ENCODE measurements at places on chromosomes 3 and 15.
A peak's percentile ranks its signal among the peaks of the same experiment; 100 is the strongest.

GRCh38 chr3:34947834-34948233 lies 691.5 kb upstream of the ARPP21 start:
- H3K36me3 ChIP-seq, result no peaks in the 10 kb centered on the region
- H3K4me1 ChIP-seq, result no peaks in the 10 kb centered on the region
- H3K27ac ChIP-seq, result no peak overlapping the region
- DNase-seq, result no peak
- H3K27me3 ChIP-seq, result no peaks in the 10 kb centered on the region

- H3K4me3 ChIP-seq, result no peak overlapping the region
- no peaks in the 10 kb centered on the region for H3K36me3 ChIP-seq
- peaks cover 93% of the 10 kb centered on the region for H3K27me3 ChIP-seq
- no peak for DNase-seq
- peaks cover 13% of the 10 kb centered on the region for H3K4me1 ChIP-seq
- H3K27ac ChIP-seq, result no peak overlapping the region
Observed at GRCh38 chr15:52787123-52787503, 3.0 kb downstream of the ONECUT1 start.

GRCh38 chr15:34628577-34629152 lies 45.2 kb upstream of the GOLGA8B start:
- no peaks in the 10 kb centered on the region for H3K27me3 ChIP-seq
- no peaks in the 10 kb centered on the region for H3K36me3 ChIP-seq

GRCh38 chr3:197242784-197243432 lies 55.5 kb downstream of the DLG1 start:
- DNase-seq, result no peak
- H3K27me3 ChIP-seq, result no peaks in the 10 kb centered on the region
- peaks cover 56% of the 10 kb centered on the region for H3K36me3 ChIP-seq

DNA sequence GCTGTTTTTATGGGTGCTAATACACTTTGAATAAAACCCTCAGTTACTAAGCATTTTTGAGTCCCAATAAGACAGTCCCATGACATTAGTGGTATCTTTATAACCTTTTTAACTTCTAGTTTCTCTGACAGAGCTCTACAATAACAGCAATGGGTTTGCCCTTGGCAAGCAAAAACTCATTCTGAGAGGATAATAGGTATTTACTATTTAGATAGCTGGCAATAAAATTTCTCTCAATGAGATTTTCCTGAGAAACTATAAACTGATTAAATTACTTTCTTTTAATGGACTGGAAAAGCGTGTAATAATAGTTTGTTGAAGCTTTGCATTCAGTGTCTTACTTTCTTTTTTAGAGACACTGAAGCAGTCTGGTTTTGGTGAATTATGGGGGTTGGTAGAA lies 168.0 kb upstream of the MLF1 start:
- no peak for DNase-seq
- no peaks in the 10 kb centered on the region for H3K36me3 ChIP-seq
- H3K4me1 ChIP-seq, result no peaks in the 10 kb centered on the region
- no peak overlapping the region for H3K4me3 ChIP-seq

DNA sequence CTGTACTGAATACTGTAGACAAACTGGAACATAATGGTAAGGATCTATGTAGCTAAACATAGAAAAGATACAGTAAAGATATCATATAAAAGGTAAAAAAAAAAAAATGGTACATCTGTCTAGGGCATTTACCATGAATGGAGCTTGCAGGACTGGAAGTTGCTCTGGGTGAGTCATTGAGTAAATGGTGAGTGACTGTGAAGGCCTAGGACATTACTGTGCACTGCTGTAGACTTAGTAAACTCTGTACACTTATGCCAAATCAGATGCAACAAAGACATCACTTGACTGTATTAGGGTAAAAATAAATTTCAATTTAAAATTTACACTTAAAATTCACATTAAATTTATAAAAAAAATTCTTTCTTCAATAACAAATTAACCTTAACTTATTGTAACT lies 281.3 kb upstream of the LMCD1 start:
- H3K4me3 ChIP-seq, result no peak overlapping the region
- DNase-seq, result no peak
- no peak overlapping the region for H3K27ac ChIP-seq

DNA sequence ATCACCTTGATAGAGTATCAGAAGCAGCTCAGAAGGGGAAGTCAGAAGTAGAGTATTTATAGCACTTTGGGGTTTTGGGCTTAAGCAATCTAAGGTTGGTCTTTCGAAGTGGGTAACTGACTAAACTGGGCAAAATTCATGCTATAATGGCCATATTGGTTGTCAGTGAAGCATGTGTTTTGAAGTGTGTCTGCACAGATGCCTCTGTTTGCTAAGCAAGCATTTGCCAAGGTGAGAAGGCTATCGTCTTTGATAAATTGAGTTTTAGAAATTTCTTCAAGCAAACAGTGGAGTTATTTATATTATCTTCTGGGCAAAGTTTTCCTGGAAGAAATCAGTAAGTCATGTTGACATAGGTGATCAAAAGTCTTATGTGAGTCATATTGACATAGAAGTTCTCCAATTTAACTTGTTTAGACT lies 412.8 kb upstream of the TGFBR2 start:
- H3K4me1 ChIP-seq, result no peaks in the 10 kb centered on the region
- H3K27me3 ChIP-seq, result no peaks in the 10 kb centered on the region
- H3K36me3 ChIP-seq, result no peaks in the 10 kb centered on the region
- no peak for DNase-seq

DNA sequence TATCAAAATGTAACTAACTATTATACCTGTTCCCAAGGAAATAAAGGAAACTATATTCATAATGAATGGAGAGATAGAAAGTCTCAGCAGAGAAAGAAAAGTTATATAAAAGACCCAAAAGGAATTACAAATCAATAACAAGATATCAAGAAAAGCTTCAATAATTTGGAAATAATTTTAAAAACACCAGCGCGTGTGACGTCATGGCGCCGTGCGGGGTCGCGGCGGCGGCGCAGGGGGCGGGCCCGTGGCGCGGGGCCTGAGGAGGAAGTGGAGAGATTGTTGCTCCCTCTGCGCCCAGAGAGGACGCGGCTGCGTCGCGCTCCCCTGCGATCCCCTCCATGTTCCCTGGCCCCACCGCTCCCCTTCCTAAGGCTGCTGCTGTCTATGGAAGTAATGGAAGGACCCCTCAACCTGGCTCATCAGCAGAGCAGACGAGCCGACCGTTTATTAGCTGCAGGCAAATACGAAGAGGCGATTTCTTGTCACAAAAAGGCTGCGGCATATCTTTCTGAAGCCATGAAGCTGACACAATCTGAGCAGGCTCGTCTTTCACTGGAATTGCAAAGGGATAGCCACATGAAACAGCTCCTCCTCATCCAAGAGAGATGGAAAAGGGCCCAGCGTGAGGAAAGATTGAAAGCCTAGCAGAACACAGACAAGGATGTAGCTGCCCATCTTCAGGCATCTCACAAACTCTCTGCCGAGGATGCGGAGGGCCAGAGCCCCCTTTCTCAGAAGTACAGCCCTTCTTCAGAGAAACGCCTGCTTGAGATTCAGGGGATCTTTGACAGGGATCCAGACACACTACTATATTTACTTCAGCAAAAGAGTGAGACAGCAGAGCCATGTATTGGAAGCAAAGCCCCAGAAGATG lies 4.1 kb downstream of the XCR1 start:
- no peaks in the 10 kb centered on the region for H3K36me3 ChIP-seq
- H3K4me3 ChIP-seq, result no peak overlapping the region
- no peak for DNase-seq
- H3K27me3 ChIP-seq, result no peaks in the 10 kb centered on the region

GRCh38 chr3:114400371-114400770 lies 106.5 kb downstream of the TIGIT start:
- H3K27ac ChIP-seq, result no peak overlapping the region
- no peaks in the 10 kb centered on the region for H3K27me3 ChIP-seq
- no peak for DNase-seq
- no peaks in the 10 kb centered on the region for H3K36me3 ChIP-seq
- peaks cover 27% of the 10 kb centered on the region for H3K4me1 ChIP-seq

GRCh38 chr15:100627789-100628395 lies 25.5 kb downstream of the ASB7 start:
- H3K4me1 ChIP-seq, result no peaks in the 10 kb centered on the region
- no peak overlapping the region for H3K4me3 ChIP-seq
- H3K27ac ChIP-seq, result no peak overlapping the region
- peaks cover 22% of the 10 kb centered on the region for H3K36me3 ChIP-seq

DNA sequence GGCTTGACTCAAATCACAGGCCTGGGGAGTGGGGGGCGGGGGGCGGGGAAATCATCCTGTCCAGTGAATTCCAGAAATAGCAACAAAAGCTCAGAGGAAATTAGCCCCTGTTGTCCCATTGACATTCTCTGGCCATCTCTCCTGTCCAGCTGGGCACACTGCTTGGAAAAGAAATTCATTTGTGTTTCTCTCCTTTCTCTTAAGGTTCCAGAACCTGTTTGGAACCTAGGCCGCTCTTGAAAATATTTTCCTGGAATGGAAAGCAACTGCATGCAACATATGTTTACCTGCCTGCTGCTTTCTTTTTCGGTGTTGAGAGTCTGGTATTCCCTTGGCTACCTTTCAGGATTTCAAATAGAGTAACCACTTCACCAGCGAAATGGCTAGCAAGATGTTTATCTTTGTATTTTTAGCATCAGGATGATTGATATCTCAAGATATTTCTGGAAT lies 169.0 kb downstream of the GHSR start:
- DNase-seq, result peak; percentile 29
- H3K4me1 ChIP-seq, result peaks cover 50% of the 10 kb centered on the region
- no peaks in the 10 kb centered on the region for H3K27me3 ChIP-seq
- H3K36me3 ChIP-seq, result peaks cover 13% of the 10 kb centered on the region
- peak overlapping the region; percentile 69 for H3K27ac ChIP-seq

GRCh38 chr3:99662838-99663570 lies 24.6 kb downstream of the COL8A1 start:
- H3K4me3 ChIP-seq, result no peak overlapping the region
- no peak for DNase-seq
- H3K27me3 ChIP-seq, result no peaks in the 10 kb centered on the region
- no peak overlapping the region for H3K27ac ChIP-seq
- peaks cover 7% of the 10 kb centered on the region for H3K36me3 ChIP-seq

GRCh38 chr3:60920519-60920918 lies 330.7 kb downstream of the FHIT start:
- H3K36me3 ChIP-seq, result no peaks in the 10 kb centered on the region
- H3K27ac ChIP-seq, result no peak overlapping the region
- no peak for DNase-seq
- no peaks in the 10 kb centered on the region for H3K27me3 ChIP-seq
- H3K4me1 ChIP-seq, result no peaks in the 10 kb centered on the region

GRCh38 chr3:141360888-141361598 lies 7.3 kb upstream of the ZBTB38 start:
- H3K4me1 ChIP-seq, result peaks cover 21% of the 10 kb centered on the region
- H3K27ac ChIP-seq, result no peak overlapping the region
- H3K36me3 ChIP-seq, result no peaks in the 10 kb centered on the region
- DNase-seq, result peak; percentile 93
- no peaks in the 10 kb centered on the region for H3K27me3 ChIP-seq

GRCh38 chr15:90592131-90592881 lies 62.6 kb downstream of the CRTC3 start:
- no peak for DNase-seq
- H3K27ac ChIP-seq, result no peak overlapping the region
- no peaks in the 10 kb centered on the region for H3K4me1 ChIP-seq
- H3K36me3 ChIP-seq, result 0 out of 2 replicates have a peak, but pooled peaks cover 10% of the 10 kb centered on the region

DNA sequence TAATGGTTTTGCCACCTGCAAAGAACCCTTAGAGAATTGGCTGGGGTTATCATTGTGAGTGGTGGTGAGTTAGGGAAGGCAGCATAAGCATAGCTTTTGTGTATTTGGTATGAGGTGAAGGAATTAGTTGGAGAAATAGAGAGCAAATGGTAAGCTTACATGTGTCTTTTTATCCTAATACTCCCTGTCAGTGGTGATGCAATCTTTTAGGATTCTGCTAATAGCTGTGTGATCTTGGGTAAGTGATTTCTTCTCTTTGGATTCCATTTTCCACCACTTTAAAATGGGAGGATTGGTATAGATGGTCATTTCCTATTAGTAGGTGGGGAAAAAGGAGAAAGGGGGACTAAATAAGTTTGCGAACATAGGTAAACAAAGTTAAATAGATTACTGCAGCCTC lies 30.9 kb downstream of the PIAS1 start:
- no peak for DNase-seq
- H3K27ac ChIP-seq, result no peak overlapping the region
- no peaks in the 10 kb centered on the region for H3K4me1 ChIP-seq
- peaks cover 22% of the 10 kb centered on the region for H3K36me3 ChIP-seq

GRCh38 chr3:188421836-188422540 lies 268.0 kb downstream of the LPP start:
- H3K36me3 ChIP-seq, result peaks cover 11% of the 10 kb centered on the region
- H3K4me3 ChIP-seq, result no peak overlapping the region
- peak overlapping the region; percentile 53 for H3K27ac ChIP-seq
- peaks cover 23% of the 10 kb centered on the region for H3K4me1 ChIP-seq
- no peaks in the 10 kb centered on the region for H3K27me3 ChIP-seq
- no peak for DNase-seq

GRCh38 chr15:84773716-84774115 lies 25.3 kb downstream of the ZNF592 start:
- H3K27ac ChIP-seq, result no peak overlapping the region
- no peak overlapping the region for H3K4me3 ChIP-seq
- no peaks in the 10 kb centered on the region for H3K27me3 ChIP-seq
- H3K36me3 ChIP-seq, result peaks cover 57% of the 10 kb centered on the region

DNA sequence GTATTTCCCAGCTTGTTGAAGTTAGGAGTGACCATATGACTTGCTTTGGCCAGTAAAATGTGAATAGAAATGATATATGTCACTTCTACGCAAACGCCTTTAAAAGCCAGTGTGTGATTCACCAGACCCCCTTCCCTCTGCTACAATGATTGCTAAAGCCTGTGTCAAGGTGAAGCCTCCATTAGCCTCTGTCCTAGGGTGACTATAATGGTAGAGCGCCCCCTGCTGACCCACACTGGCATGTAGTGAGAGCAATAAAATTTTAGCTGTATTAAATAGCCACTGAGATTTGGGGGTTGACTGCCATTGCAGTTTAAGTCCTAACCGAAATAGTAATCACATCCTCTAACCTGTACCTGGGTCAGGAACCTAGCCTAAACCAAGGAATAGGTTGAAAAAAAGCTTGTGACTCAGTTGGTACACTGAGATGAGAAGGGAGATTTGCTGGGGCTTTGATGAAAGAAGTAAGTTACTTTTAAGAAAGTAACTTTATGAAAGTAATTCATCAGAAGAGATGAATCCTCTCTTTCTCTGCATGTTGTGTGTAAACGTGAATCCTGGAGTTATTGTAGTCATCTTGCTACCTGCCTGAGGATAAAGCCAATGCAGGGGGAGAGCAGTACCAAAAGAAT lies 52.6 kb downstream of the GTF2E1 start:
- no peak overlapping the region for H3K4me3 ChIP-seq
- peak; percentile 56 for DNase-seq
- H3K27ac ChIP-seq, result no peak overlapping the region
- H3K36me3 ChIP-seq, result no peaks in the 10 kb centered on the region
- peaks cover 25% of the 10 kb centered on the region for H3K4me1 ChIP-seq

- H3K36me3 ChIP-seq, result peaks cover 17% of the 10 kb centered on the region
- peaks cover 24% of the 10 kb centered on the region for H3K4me1 ChIP-seq
- peak within 1 kb of the TSS; percentile 96 for H3K27ac ChIP-seq
Observed at GRCh38 chr3:67654099-67654843, at the start of gene SUCLG2. TSS of gene SUCLG2 (minus strand) at chr3:67654612. CDS start at chr3:67654586, 26 bp downstream.

GRCh38 chr3:112560307-112560706 lies 1.5 kb downstream of the ATG3 start:
- peak overlapping the region; percentile 79 for H3K27ac ChIP-seq
- H3K36me3 ChIP-seq, result peaks cover 18% of the 10 kb centered on the region
- no peak for DNase-seq
- peak overlapping the region; percentile 53 for H3K4me3 ChIP-seq
- H3K27me3 ChIP-seq, result no peaks in the 10 kb centered on the region

All from SJSA1 (cell line).